ENCODE measurements at places on chromosomes 16 and 17. TPM values are rescaled to one million over a fixed set of nuclear protein-coding genes. Genes with fewer than 3 reads are reported as not detected.

GRCh38 chr17:16269658-16270057, 52.6 kb downstream of the PIGL start:
- H3K27ac ChIP-seq = no peak overlapping the region
- H3K36me3 ChIP-seq = no peaks in the 10 kb centered on the region
- H3K4me1 ChIP-seq = no peaks in the 10 kb centered on the region
- H3K4me3 ChIP-seq = no peak overlapping the region
- H3K27me3 ChIP-seq = no peaks in the 10 kb centered on the region

GRCh38 chr17:6660101-6660500, 8.5 kb downstream of the C17orf100 start:
- no peak for DNase-seq
- H3K4me3 ChIP-seq = no peak overlapping the region
- H3K27ac ChIP-seq = no peak overlapping the region
- no peaks in the 10 kb centered on the region for H3K36me3 ChIP-seq

DNA sequence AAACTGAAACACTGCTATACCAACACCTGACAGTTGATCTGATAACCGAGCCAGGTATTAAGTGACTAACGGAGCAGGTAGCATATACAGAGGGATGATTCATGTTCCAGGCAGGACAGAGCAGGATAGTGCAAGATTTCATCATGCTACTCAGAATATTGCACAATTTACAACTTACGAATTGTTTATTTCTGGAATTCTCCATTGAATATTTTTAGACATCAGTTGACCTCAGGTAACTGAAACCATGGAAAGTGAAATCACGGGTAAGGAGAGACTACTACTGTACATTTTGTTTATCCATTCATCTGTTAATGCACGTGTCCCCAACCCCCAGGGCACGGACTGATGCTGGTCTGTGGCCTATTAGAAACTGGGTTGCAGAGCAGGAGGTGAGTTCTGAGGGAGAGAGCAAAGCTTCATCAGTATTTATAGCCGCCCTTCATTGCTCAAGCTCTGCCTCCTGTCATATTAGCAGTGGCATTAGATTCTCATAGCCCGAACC, 14.5 kb upstream of the PPM1E start:
- no peak for DNase-seq
- H3K4me3 ChIP-seq = no peak overlapping the region
- H3K27me3 ChIP-seq = no peaks in the 10 kb centered on the region
- H3K27ac ChIP-seq = no peak overlapping the region
- no peaks in the 10 kb centered on the region for H3K36me3 ChIP-seq

DNA sequence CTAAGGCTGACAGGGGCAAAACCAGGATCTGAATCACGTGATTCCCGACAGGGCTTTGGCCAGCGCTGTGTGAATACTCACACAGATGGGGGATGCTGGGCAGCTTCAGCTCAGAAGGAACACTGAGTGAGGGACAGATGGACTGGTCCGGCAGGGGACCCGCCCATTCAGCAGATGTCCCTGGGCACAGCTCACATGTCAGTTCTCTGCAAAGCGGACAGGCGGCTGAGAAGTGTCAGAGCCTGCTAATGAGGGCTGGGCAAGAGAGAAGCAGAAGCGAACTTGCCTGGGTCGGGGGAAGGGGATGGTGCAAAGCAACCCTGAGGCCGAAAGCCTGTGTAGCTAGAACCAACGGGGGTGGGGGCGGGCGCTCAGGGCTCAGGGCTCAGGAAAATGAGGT, 11.9 kb upstream of the GLIS2 start:
- no peaks in the 10 kb centered on the region for H3K36me3 ChIP-seq
- no peak overlapping the region for H3K4me3 ChIP-seq
- no peaks in the 10 kb centered on the region for H3K27me3 ChIP-seq
- DNase-seq = no peak

GRCh38 chr17:527247-527646, 174.6 kb upstream of the RPH3AL start:
- no peaks in the 10 kb centered on the region for H3K4me1 ChIP-seq
- no peak overlapping the region for H3K4me3 ChIP-seq
- no peaks in the 10 kb centered on the region for H3K36me3 ChIP-seq
- DNase-seq = no peak
- no peaks in the 10 kb centered on the region for H3K27me3 ChIP-seq

- no peak overlapping the region for H3K27ac ChIP-seq
- DNase-seq = no peak
- H3K4me3 ChIP-seq = no peak overlapping the region
- no peaks in the 10 kb centered on the region for H3K27me3 ChIP-seq
- no peaks in the 10 kb centered on the region for H3K4me1 ChIP-seq
These were observed 325.9 kb downstream of the ZFHX3 start for GRCh38 chr16:72721981-72722380.

GRCh38 chr16:19086322-19087199, 19.1 kb downstream of the COQ7 start:
- H3K27ac ChIP-seq = peak overlapping the region; percentile 39
- no peaks in the 10 kb centered on the region for H3K27me3 ChIP-seq
- H3K4me1 ChIP-seq = no peaks in the 10 kb centered on the region
- peak; percentile 81 for DNase-seq
- H3K36me3 ChIP-seq = no peaks in the 10 kb centered on the region
- peak overlapping the region; percentile 28 for H3K4me3 ChIP-seq

GRCh38 chr17:37490638-37491614, 1.2 kb downstream of the DUSP14 start:
- no peaks in the 10 kb centered on the region for H3K27me3 ChIP-seq
- no peaks in the 10 kb centered on the region for H3K36me3 ChIP-seq
- H3K4me1 ChIP-seq = peaks cover 6% of the 10 kb centered on the region
- peak; percentile 58 for DNase-seq

- H3K27ac ChIP-seq = peak overlapping the region; percentile 20
- no peak for DNase-seq
- no peaks in the 10 kb centered on the region for H3K36me3 ChIP-seq
These were observed 89.8 kb downstream of the SHISA6 start for GRCh38 chr17:11330826-11331225.

DNA sequence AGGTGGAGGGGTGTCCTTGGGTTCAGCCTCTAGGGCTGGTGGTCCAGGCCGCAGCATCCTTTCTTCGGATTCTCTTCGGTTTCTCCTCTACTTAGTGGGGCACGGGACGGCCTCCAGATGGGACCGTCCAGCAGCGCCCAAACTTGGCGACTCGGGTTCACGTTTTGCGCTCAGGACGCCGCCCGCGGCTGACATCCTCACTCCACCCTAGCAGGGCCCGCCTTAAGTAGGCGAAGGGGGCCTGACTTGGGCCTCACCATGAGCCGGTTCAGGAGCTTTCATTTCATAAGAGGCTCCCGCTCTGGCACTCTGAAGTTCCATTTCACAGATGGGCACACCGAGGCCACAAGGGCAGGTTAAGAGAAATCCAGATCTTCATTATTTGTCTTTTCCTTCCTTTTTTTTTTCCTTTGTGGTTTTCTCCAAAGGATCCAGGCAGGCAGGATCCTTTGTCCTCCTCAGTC, 141.2 kb downstream of the SEC14L1 start:
- peaks cover 17% of the 10 kb centered on the region for H3K4me1 ChIP-seq
- peak overlapping the region; percentile 78 for H3K4me3 ChIP-seq
- peak overlapping the region; percentile 94 for H3K27ac ChIP-seq
- H3K36me3 ChIP-seq = no peaks in the 10 kb centered on the region
- DNase-seq = no peak

DNA sequence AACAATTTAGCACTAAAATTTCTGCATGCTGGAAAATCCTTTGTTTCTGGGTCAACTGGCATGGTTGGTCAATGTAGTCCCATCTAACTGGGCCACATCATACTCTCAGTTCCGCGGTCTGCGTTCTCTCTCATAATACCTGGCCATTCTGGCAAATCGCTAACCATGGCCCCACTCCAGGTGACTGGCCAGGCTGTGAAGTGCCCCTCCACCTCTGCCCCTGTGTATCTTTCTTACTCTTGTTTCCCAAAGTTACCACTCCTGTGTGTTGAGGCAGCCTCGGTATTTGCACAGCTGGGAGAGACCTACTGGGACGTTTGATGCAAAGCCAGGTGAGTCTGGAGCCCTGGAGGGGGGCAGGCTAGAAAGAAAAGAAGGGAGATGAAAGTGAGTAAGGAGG, 2.0 kb upstream of the TMEM238L start:
- H3K27ac ChIP-seq = no peak overlapping the region
- no peak overlapping the region for H3K4me3 ChIP-seq
- no peak for DNase-seq
- H3K4me1 ChIP-seq = no peaks in the 10 kb centered on the region
- H3K36me3 ChIP-seq = no peaks in the 10 kb centered on the region

DNA sequence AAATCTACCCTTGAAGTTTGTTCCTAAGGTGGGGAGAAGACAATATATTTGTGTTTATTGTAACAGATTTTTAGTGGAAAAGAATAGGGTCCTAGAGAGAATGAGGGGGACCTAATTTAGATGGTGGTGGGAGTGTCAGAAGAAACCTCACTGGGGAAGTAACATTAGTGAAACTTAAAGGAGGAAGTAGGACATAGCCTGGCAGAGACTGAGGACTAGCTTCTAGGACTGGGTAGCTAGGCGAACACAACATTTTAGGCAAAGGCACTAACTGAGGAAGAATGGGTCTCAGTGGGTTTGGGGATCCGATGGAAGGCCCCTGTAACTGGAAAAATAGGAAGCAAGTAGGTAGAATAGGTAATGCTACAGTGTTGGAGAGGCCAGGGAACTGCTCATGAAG, 4.2 kb upstream of the ARL2BP start:
- H3K4me3 ChIP-seq = no peak overlapping the region
- H3K4me1 ChIP-seq = no peaks in the 10 kb centered on the region
- no peak for DNase-seq
- no peaks in the 10 kb centered on the region for H3K36me3 ChIP-seq
- H3K27ac ChIP-seq = no peak overlapping the region

- H3K4me1 ChIP-seq = no peaks in the 10 kb centered on the region
- DNase-seq = no peak
- no peak overlapping the region for H3K4me3 ChIP-seq
- no peaks in the 10 kb centered on the region for H3K27me3 ChIP-seq
- H3K36me3 ChIP-seq = no peaks in the 10 kb centered on the region
These were observed 67.9 kb downstream of the TAOK1 start for GRCh38 chr17:29458066-29458465.

DNA sequence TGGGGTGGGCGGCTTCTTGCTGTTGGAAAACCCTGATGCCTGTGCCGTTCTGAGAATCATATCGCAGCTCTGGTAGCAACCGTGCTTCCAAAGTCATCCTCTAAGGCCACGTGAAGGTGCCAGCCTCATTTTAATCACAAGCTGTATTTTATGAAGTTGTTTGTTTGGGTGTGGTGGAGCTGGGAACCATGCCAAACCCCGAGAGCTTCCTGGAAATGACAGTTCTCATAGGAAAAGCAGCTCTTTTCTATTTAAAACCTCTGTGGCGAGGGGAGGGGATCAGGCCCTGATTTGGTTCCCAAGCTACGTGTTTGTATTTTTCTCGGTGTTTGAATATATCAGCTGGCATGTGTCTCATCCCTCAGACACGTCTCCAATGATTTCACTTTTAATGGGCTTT, 21.7 kb downstream of the KNOP1 start:
- H3K4me3 ChIP-seq = no peak overlapping the region
- H3K27ac ChIP-seq = peak overlapping the region; percentile 62
- H3K4me1 ChIP-seq = peaks cover 9% of the 10 kb centered on the region
- no peaks in the 10 kb centered on the region for H3K27me3 ChIP-seq

- H3K4me1 ChIP-seq = peaks cover 13% of the 10 kb centered on the region
- no peak overlapping the region for H3K4me3 ChIP-seq
- no peaks in the 10 kb centered on the region for H3K27me3 ChIP-seq
These were observed 90.2 kb downstream of the SMG6 start for GRCh38 chr17:2213291-2213960.

DNA sequence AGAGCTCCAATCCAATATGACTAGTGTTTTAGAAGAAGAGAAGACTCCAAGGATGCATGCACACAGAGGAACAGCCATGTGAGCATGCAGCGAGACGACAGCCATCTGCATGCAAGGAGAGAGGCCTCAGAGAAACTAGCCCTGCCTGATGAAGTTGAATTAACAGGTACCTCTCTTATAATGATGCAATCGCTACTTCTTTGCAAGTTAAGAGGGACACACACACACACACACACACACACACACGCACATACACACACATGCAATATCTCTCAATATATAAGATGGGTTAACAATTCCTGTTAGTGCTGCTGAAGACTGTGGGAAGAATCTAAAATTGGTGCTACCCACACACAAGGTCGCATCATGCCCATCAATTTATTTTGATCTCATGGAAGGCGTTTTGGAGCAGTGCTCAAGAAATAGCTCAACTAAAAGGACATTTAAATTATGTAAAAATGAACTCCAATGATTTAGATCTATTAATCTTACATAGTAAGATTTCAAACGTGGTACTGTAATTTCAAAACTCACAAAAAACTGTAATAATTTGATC, 7.0 kb upstream of the GINS3 start:
- DNase-seq = no peak
- H3K4me3 ChIP-seq = no peak overlapping the region
- H3K27ac ChIP-seq = no peak overlapping the region

DNA sequence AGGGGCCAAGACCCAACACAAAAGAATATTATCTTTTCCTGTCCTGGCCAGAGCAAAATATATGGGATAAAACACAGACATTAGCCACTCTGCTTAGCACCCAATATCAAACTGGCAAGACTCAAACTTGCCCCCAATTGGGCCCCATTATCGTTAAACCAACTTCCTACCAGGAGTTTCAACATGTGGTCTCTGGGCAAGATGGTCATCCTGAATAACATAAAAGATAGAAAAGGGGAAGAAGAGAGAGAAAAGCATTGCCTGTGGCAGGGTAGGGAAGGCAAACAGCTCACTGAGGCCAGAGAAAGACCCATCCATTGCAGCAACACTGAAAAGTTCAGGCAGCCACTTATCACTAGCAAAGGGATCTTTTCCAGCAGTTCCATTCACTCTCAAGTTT, 502.1 kb downstream of the KIF2B start:
- no peak overlapping the region for H3K27ac ChIP-seq
- H3K4me1 ChIP-seq = no peaks in the 10 kb centered on the region
- H3K27me3 ChIP-seq = no peaks in the 10 kb centered on the region

DNA sequence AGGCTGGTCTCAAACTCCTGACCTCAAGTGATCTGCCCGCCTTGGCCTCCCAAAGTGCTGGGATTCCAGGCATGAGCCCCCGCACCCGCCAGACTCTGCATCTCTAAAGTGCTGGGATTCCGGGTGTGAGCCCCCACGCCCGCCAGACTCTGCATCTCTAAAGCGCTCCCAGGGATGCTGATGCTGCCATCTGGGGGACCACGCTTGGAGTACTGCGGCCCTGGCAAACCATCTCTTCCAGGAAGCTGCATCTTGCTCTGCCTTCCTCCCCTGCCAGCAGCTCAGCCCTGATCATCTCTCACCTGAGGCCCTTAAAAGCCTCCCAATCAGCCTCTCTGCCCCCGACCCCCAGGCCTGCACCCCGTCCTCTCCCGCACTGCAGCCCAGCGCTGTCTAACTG, 4.1 kb downstream of the CEP295NL start:
- H3K27me3 ChIP-seq = no peaks in the 10 kb centered on the region
- DNase-seq = no peak
- no peak overlapping the region for H3K27ac ChIP-seq

CRHR1 gene
- total RNA-seq = 2.1 TPM

SHISA9 gene
- total RNA-seq = 20.5 TPM

TGFB1I1 gene
- total RNA-seq = 62.0 TPM

BIRC5 gene
- total RNA-seq = 7.0 TPM

HOXB13 gene
- 78.7 TPM for total RNA-seq

YBX2 gene
- total RNA-seq = 0.64 TPM

PRSS27 gene
- 6.9 TPM for total RNA-seq

LRRC75A gene
- 25.8 TPM for total RNA-seq

PPP1R27 gene
- total RNA-seq = not detected

CACNG5 gene
- not detected for total RNA-seq

ANKFN1 gene
- 3.0 TPM for total RNA-seq

CDH11 gene
- total RNA-seq = 70.5 TPM

Data from prostate gland (tissue), 2 donors.